ENCODE measurements at places on chromosomes 12 and 14.

DNA sequence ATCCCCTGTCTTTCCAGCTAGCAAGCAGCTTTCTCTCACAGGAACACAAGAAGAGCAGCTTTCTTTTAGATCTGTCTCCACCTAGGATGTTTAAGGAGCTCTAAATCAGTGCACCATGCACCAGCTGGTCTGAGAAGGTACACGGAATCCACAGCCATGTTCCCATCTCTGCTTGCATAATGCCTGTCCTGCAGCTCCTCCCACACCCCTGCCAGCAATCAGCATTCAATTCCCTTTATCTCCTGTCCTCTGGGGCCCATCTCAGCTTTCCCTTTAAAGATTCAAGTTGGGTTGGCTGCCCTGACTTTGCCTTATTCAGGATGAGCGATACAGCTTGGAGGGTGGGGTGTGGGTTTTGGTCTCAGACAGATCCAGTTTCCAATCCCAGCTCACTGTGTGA lies 826.3 kb downstream of the BCL11B start:
- DNase-seq, result no peak

DNA sequence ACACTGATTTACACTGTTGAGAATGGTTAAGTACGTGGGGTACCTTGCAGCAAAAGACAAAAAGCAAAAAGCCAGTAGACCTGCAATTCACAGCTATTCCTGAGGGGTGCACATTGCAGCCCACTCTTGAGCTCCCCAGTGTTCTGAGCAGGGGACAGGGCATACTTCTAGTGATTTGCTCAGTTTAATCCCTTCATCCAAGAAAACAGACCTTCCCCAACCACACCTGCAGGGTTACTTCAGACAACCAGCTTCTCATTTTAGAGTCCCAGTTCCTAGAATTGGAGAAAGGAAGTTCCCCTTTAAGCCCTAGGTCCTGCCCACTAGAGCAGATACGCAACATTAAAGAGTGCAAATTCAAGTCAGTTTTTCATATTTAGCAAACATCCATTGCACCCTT lies 3.6 kb upstream of the WSB2 start:
- DNase-seq, result peak; percentile 27

GRCh38 chr14:22450266-22450665 lies 138.8 kb downstream of the DAD1 start:
- DNase-seq, result no peak

- no peak for DNase-seq
Observed at GRCh38 chr12:56377310-56377988, 14.8 kb upstream of the APOF start.

DNA sequence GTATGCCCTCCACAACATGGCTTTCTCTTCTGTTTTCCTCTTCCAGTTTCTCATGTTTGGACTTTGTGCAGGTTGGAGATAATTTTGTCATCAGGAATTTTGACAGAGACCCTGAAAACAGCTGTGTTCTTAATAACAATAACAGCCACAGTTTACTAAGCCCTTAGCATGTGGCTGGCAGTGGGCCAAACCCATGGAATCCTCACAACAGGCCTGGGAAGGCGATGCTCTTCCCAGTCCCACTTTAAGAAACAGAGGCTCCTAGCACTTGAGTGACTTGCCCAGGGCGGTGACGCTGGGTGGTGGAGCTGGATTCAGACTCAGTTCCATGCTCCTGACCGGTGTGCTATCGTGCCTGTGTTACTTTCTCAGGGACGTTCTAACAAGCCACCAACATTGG lies 20.1 kb upstream of the PLEKHG3 start:
- DNase-seq, result no peak
